Natural killer cell treated with Interleukin-12 subunit alpha and Interleukin-12 subunit beta and Interleukin-15 and Interleukin-18, amount 100 ng/mL, for 72 hours (primary cell): ENCODE measurements at places on chromosomes 11 and 22. TPM values are rescaled to one million over a fixed set of nuclear protein-coding genes. Genes with fewer than 3 reads are reported as not detected.

PRG3 gene
- total RNA-seq: not detected

- no peak for DNase-seq
Observed at GRCh38 chr11:32435942-32436750, 807 bp upstream of the WT1 start.

GRCh38 chr22:22720724-22721261, 76.4 kb downstream of the GGTLC2 start:
- DNase-seq: no peak

DNA sequence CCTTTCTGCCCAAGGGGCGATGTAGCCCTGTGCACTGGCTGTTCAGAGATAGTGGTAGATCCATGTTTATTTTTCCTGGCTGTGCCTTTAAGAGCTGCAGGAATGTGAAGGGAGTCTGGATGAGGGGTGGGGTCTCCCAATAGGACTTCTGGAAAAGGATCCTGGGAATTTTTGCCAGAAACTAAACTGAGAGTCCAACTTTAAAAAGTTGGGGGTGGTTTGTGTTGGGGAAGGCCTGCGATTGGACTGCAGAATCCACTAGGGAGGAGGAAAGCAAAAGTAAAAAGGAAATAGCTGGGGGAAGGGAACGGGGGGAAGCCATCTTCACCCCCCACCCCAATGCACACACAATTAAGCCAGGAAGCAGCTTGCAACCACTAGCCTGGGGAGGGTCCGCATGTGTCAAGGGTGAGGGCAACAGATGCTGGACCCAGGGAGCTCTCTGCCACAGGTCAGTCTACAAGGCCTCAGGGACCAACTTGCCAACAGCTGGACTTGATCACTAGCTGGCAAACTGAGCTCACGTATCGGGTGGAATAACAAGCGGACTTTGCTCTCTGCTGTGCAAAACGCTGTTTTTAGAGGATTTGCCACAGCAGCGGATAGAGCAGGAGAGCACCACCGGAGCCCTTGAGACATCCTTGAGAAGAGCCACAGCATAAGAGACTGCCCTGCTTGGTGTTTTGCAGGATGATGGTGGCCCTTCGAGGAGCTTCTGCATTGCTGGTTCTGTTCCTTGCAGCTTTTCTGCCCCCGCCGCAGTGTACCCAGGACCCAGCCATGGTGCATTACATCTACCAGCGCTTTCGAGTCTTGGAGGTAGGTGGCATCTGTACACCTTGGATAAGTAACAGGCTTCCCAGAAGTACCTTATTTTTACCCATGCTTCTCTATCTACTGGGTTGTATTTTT, at the start of gene OLFML1:
Gene OLFML1, plus strand, starts transcription at position 321 of the 912 bp plus-strand sequence. Its CDS starts 370 bp downstream, at position 691.
- DNase-seq: no peak

PSMC3 gene
- 175 TPM for total RNA-seq

GRCh38 chr22:35645646-35646045, 2.6 kb upstream of the APOL6 start:
- DNase-seq: no peak

- DNase-seq: no peak
Observed at GRCh38 chr22:22669093-22669492, 24.7 kb downstream of the GGTLC2 start.
